Transverse colon (tissue), 4 donors: ENCODE measurements at places on chromosomes 5 and 9.
A peak's percentile ranks its signal among the peaks of the same experiment; 100 is the strongest.

DNA sequence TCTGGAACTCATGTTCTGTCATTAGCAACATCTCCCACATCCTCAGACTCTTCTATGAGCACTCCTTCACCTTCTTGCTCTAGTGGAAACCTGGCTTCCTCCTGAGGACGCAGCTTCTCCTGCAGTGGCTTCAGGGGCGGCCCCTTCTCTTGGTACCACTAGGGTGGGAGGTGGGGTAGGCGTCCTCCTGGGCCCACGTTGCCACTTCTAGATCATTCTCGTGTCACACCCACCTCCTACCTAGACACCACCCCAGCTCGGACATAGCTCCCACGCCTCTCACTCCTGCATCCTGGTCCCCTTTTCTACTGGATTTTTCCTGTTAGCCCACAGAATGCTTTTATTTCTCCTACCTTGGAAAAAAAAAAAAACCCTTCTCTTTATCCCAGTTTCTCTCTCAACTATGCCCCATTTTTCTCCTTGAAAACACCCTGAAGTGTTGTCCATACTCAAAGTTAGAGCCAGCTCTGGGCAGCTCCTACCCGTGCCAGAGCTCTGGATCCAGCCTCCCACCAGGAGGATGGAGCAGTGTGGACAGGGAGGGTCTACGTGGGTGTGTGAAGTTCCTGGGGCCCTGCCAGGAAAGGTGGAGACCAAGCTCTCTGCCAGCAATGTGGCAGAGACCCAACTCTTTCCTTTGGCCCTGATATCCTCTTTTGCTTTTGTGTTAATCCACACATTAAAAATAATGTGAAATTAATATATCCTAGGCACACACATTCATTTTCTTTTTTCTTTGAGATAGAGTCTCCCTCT, 179.2 kb downstream of the HSPA4 start:
- DNase-seq = peak; percentile 27

DNA sequence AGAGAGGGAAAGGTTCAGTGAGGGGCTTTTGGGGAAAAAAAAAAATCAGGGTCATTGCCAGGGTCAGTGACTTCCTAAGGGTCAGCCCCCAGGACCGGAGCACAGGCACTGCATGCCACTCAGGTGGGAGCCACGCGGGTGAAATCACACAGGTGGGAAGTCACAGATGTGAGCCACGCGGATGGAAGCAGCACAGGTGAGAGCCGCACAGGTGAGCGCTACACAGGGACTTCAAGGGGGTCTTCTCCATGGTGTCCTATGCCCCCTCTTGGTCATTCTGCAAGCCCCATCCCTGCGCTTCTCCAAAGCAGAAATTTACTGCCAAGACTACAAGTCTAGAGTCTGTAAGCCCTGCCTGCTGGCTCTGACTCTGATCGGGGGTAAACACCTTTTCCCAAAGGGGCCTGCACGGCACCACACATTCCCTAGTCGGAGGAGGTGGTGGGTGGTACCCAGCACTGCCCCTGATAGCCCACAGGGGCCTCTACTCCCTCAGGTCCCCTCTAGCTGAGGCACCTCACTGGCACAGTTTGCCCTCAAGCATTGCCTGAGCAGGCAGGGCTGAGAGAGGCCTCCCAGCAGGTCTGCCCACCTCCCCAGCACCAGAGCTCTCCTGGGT, 18.3 kb upstream of the OBP2B start:
- DNase-seq = no peak

DNA sequence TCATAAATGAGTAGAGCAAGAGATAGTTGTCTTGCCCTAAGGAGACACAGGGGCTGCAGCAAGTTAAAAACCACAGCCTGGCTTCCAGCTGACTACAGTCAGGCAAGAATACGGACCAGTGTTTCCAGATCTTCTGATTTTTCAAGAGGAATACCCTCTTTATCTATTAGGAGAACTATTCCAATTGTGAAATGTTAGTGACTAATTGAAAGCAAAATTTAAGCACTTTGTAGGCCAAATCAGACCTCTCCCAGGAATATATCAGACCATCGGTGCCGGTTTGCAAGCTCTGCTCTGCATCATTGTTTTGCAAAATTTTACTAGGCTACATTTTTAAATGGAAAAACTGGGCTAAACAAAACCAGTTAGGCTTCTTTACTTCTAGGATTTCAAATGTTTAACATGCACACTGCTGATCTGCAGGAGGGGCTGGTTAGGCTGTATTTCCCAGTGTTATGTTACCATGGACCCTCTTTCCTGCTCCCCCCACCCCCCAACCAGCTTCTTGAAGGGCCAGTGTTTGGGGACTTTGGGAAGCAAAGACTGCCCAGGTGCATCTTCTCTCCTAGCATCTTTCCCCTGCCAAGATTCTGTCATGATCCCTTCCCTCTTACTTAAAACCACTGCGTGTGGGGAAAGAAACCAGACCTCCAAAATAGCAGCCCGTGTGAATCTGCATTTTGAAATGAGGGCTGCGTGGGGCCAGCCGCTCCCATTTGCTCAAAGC, 1.1 kb upstream of the ARSI start:
- no peak for DNase-seq

DNA sequence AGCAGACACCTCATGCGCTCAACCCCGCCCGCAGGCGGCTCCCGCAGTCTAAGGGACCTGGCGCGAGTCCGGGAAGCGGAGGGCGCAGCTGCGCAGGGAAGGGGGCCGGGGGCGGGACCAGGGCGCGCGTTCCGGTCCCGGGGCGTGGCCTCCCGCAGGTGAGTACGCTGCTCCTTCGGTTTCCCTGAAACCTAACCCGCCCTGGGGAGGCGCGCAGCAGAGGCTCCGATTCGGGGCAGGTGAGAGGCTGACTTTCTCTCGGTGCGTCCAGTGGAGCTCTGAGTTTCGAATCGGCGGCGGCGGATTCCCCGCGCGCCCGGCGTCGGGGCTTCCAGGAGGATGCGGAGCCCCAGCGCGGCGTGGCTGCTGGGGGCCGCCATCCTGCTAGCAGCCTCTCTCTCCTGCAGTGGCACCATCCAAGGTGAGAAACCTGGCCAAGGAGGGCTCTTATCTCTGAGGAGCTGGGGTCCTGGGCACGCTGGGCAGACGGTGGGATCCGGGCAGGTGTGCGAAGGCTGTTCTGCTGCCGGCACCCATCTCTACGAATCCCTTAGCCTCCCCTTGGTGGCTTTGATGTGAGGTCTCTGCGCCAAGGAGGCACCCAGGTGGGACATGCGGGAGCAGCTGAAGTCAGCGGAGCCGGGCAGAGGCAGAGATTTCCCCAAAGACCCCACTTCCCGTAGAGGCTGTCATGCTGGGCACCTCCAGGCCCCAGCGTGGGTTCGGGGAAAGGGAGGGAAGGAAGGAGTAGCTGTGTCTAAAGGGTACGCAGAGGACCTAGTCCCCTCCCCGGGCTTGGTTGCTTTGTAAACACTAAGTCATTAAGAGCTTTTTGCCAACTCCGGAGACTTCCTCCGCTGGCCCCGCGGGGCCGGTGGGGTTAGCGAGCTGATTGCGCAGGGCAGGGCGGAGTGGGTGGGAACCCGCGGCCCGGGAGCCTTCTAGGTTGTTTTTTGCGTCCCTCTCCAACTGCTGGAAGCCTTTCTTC, at the start of gene F2RL1:
Gene F2RL1 (plus strand): TSS at position 187 of the 988 bp plus-strand sequence. CDS start 153 bp downstream, at position 340.
- DNase-seq = peak; percentile 94

DNA sequence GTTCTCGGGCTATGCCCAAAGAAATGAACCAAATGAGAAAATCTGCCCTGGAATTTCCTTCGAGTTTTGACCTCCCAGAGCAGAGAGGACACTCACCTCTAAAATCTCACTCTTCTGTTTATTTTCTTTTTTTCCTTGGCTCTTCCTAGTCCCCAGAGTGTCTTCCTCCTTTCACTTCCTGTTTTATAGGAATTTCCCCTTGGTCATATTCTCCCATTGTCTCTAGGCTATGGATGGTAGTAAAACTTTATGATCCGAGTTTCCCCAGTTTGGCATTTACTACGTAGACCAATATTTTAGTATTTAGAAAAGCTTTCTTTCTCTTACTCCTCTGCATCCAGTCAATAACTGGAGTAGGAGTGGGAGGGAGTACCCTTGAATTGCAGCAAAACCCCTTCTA, 354.5 kb upstream of the ZNF608 start:
- no peak for DNase-seq
